Activated CD4-positive, alpha-beta memory T cell treated with anti-CD3 and anti-CD28 coated beads, Interleukin-2, amount 10 ng/mL, durations not matched to agents 7 days and 5 days (primary cell): ENCODE measurements at places on chromosomes 7 and 10. TPM values are rescaled to one million over a fixed set of nuclear protein-coding genes. Genes with fewer than 3 reads are reported as not detected.

The NEUROD6 gene
- total RNA-seq, result not detected

The ATRNL1 gene
- 0.28 TPM for total RNA-seq

The SLC39A12 gene
- not detected for total RNA-seq

The IGFBP3 gene
- 13.2 TPM for total RNA-seq

GRCh38 chr10:43734716-43735115, 86.0 kb upstream of the ZNF32 start:
- H3K4me3 ChIP-seq, result no peak overlapping the region
- H3K27me3 ChIP-seq, result peaks cover 8% of the 10 kb centered on the region
- H3K4me1 ChIP-seq, result peaks cover 14% of the 10 kb centered on the region
- no peak for DNase-seq
- no peak overlapping the region for H3K27ac ChIP-seq

GRCh38 chr7:73669288-73669701, 1.7 kb downstream of the VPS37D start:
- H3K27ac ChIP-seq, result no peak overlapping the region
- no peaks in the 10 kb centered on the region for H3K36me3 ChIP-seq
- DNase-seq, result no peak
- H3K4me3 ChIP-seq, result no peak overlapping the region
- H3K27me3 ChIP-seq, result peaks cover 33% of the 10 kb centered on the region
- H3K4me1 ChIP-seq, result peaks cover 10% of the 10 kb centered on the region

The SYT15 gene
- total RNA-seq, result 0.95 TPM

The FOXP2 gene
- not detected for total RNA-seq

The XRCC2 gene
- total RNA-seq, result 9.7 TPM

- H3K36me3 ChIP-seq, result no peaks in the 10 kb centered on the region
- no peak overlapping the region for H3K27ac ChIP-seq
- H3K4me1 ChIP-seq, result no peaks in the 10 kb centered on the region
- no peak overlapping the region for H3K4me3 ChIP-seq
Measured at GRCh38 chr10:125866421-125867029, 14.6 kb downstream of the DHX32 start.

DNA sequence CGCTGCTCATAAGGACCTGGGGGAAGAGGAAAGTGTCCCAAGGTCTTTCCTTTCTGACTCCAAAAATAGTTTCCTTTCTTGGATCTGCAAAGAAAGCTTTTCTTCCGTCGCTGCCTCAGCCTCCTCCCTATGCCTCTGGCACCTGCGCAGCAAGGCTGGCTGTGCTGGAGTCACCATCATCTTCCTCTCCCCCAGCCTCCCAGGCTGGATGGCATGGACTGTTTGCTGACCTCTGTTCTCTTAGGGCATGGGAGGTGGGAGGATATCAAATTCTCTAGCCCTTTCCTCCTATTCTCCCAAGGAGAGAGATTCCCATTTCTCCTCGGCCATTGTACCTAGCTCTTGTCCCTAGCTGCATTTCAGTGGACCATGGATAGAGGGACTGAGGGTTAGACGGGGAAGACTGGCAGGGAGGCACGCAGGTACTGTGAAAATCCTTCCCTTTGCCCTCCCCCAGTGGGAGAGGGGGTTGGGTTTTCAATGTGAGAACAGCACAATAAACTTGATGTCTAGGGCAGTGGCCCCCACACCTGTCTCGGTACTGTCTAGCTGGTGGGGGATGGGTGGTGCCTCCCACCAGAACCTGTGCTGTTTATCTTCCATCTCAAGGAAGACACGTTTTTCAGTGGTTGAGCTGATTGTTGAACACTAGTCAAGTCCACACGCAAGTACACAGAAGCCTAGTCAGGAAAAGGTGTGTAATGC, 2.6 kb downstream of the PPP1R35 start:
- H3K4me3 ChIP-seq, result peak overlapping the region; percentile 89
- peaks cover 64% of the 10 kb centered on the region for H3K36me3 ChIP-seq
- H3K27me3 ChIP-seq, result no peaks in the 10 kb centered on the region
- H3K27ac ChIP-seq, result peak overlapping the region; percentile 93

GRCh38 chr10:11010582-11010981, 7.1 kb upstream of the CELF2 start:
- H3K27me3 ChIP-seq, result peaks cover 86% of the 10 kb centered on the region
- no peak overlapping the region for H3K4me3 ChIP-seq

GRCh38 chr10:61164458-61165160, 220.6 kb upstream of the RHOBTB1 start:
- no peak for DNase-seq
- H3K4me3 ChIP-seq, result no peak overlapping the region
- H3K27ac ChIP-seq, result no peak overlapping the region
- H3K27me3 ChIP-seq, result no peaks in the 10 kb centered on the region
- H3K36me3 ChIP-seq, result no peaks in the 10 kb centered on the region
- no peaks in the 10 kb centered on the region for H3K4me1 ChIP-seq

The R3HCC1L gene
- 18.3 TPM for total RNA-seq

DNA sequence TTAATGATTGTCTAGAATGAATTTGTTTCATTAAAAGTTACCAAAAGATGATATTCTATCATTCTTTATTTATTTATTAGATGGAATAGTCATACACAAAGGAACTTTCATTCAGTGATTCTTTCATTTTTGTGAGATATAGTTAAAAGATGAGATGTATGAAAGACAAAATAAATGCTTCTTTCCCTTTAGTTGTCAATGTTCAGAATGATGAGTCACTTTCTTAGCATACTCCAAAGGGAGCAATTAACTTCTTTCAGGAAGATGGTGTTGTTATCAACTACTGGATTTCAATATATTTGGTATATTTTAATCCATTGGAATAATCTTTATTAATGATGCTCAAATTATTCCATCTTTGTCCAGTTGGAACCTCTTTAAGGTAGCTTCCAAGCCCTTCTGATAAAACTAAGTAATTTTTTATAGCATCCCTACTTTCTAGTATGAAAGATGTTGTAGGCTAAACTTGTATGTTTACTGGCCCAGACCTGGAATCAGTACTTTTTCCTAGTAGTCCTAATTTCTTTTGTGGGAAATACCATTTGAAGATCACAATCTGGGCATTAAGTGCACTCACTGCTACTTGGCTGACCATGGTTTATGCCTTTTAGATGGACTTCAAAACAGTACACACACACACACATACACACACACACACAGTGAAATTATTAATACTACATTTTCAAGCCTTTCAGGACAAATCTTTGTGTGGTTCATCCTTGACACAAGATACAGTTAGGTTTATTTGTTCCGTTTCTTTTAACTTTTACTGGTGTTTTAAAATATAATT, 2.5 kb downstream of the GIMAP7 start:
- H3K4me3 ChIP-seq, result peak overlapping the region; percentile 100
- no peak for DNase-seq
- peak overlapping the region; percentile 100 for H3K27ac ChIP-seq
- H3K36me3 ChIP-seq, result peaks cover 71% of the 10 kb centered on the region
- no peaks in the 10 kb centered on the region for H3K27me3 ChIP-seq

The EGFR gene
- total RNA-seq, result not detected

DNA sequence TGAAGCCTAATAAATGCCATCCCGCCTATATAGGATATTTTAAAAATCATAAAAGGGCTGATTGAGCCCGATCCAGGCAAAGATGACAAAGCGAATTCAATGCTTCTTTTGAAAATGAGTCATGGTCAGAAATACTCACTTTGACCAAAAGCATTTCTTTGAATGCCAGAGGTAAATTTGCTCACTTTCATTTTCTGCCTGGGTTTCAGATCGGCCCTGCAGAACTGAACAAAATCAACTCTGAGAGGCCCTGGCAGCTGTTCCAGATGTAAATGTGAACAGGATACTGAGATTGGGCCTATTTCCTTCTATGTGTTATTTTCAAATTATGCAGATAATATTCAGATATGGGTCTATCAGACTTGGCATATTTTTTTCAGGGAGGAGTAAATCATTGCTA, 114.8 kb upstream of the ARID5B start:
- no peak overlapping the region for H3K4me3 ChIP-seq
- no peaks in the 10 kb centered on the region for H3K27me3 ChIP-seq
- peaks cover 30% of the 10 kb centered on the region for H3K36me3 ChIP-seq
- peaks cover 64% of the 10 kb centered on the region for H3K4me1 ChIP-seq
- peak overlapping the region; percentile 85 for H3K27ac ChIP-seq

The AOAH gene
- 15.4 TPM for total RNA-seq
